ENCODE measurements at places on chromosomes 5 and 9.

DNA sequence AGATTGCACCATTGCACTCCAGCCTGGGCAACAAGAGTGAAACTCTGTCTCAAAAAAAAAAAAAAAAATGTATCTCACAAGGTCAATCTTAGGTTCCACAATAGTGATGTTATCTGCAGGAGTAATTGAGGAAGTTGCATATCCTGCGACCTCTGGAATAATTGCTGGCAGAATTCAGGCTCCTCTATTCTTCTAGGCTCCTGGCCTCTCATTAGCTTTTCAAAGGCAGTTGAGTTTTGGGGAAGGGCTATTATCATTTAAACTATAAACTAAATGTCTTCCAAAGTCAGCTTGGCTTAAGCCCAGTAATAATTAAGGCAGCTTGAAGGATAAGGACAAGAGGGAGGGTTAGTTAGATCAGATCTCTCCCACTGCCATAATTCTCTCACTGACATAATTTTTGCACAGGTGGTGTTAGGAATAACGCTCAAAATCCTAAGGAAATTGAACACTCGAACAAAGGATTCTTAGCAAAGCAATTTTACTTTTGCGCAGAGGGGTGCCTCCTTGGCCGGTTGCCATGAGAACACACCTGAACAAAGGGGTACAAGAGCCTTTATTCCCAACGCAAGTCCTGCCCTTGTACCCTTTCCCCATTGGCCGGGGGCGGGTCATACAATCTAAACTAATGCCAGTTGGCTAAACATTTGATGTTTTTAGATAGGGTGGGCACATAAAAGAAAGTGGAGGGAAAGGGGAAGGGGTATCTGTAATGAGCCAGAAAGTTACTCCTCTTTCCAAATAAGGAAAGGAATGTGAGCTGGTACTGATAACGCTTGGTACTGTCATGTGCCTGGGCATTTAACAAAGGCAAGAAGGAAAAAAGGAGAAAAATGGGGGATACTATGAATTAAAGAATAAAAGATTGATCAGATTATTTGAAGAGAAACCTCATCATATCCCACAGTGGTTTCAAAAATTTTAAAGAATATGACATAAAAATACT is 106.4 kb upstream of the CCNG1 start:
- DNase-seq: no peak

DNA sequence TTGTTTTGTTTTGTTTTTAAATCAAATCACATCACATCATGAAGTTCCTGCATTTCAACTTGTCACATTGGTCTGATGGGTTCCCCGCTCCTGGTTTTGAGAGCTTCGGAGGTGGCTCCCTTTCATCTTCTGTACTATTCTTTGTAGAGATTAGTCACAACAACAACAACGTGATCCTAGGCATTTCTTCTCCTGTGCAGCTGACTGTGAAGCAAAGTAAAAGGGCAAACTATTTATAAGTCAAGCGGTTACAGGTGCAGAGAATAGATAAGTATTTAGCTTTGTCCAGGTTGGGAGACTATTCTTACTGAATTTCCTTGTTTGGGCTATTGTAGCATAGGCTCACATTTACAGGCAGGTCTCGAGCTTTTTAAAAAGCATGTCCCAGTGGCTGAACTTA is 197.7 kb upstream of the CDKN2B start:
- no peak for DNase-seq

- no peak for DNase-seq
Observed at GRCh38 chr5:14739538-14739937, 75.0 kb downstream of the OTULIN start.

GRCh38 chr5:170508036-170508435 is 4.2 kb downstream of the KCNIP1 start:
- DNase-seq: no peak

- DNase-seq: no peak
Observed at GRCh38 chr5:114581136-114581535, 219.3 kb downstream of the KCNN2 start.

- DNase-seq: no peak
Observed at GRCh38 chr5:1746371-1747078, 53.1 kb downstream of the MRPL36 start.

DNA sequence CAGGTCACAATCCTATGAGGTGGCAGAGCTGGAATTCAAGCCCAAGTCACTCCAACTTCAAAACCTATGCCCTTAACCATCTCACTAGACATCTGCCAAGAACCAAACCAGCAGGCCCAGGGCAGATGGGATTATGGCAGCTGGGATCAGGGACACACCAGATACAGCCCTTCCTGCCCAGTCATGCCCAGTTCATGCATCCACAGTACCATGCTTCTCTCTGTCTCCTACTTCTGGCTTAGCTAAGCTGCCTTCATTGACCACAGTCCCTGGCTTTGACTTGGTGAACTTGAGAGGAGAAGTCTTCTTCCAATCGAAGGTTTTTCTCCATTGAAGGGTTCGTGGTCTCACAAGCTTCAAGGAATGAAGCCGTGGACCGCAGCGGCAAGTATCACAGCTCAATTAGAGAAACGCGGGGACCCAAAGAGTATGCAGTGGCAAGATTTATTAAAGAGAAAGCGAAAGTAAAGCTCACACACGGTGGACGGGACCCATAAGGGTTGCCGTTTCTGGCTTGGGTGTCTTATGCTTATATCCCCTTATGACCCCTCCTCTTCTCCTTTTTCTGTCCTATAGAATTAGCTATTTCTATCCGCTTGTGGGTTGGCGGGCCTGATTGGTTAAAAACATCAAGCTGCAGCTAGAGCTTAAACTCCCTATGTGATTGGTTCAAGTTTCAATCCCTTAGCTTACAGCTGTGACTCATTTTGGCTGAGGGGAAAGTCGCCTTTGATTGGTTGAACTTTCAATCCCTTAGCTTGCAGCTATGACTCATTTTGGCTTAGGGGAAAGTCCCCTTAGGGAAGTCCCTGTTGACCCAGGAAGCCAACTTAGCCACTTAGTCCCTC is 101.2 kb downstream of the TRIM36 start:
- DNase-seq: peak; percentile 77

GRCh38 chr5:50995285-50995942 is 329.0 kb downstream of the PARP8 start:
- DNase-seq: no peak

GRCh38 chr5:137399911-137400310 is 99.2 kb downstream of the SPOCK1 start:
- DNase-seq: no peak

DNA sequence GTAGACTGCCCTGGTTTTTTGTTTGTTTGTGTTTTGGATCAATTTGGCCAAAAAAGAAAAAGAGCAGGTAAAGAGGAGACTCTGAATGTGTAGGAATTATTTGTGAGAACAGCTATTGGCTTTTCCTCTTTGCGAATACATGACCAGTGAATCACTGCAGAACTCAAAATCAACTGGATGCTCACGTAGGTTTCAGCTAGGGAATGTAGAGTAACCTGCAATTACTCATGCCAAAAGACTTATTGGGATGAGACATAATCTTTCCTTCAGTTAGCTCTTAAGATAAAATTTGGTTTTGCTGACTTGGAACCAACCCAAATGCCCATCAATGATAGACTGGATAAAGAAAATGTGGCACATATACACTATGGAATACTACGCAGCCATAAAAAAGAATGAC is 348.0 kb downstream of the NPR3 start:
- DNase-seq: no peak

DNA sequence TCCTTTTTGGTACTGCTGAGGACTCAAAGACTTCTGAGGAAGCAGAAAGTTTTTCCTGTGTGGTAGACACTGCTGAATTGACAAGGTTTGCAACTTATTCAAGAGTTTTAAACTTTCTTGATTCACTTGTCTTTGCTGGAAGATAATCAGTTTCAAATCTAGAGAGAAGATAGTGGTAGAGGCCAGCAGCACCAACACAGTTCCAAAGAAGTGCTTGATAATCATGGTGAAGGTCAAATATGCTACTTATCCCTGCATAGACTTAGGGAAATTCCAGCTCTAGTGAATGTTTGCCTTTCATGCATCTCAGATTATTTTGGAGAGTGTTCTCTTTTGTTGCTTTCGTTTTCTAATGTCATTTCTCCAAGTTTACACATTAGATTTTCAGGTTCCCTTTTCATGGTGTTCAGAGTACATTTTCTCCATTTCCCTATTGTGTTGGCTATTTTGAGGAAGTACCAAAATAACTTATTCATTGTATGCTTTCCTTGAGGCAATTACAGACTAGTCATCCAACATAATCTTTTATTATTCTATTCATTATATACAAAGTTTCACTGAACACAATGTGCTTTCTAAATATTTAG is 550 bp downstream of the IFNE start:
- DNase-seq: no peak

DNA sequence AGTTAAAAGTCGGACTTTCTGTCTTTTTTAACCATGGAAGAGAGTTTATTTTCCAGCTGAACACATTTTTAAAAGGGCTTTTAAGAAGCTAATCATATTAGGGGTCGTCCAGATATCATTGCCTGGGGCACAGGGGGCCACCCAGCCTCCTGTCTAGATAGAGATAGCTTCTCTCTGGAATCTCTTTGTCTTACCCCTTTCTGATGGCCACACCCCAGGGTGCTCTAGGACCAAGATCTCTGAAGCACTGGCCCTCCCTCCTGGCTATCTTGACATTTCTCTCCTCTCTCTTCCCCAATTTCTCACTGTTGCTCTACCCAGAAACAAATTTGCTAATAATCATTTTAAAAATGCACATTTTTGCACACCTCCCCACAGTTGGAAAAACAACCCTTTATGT is 204.4 kb downstream of the NXNL2 start:
- no peak for DNase-seq

GRCh38 chr5:168153263-168153875 is 138.1 kb upstream of the WWC1 start:
- DNase-seq: no peak

GRCh38 chr5:60477849-60478248 is 222.1 kb downstream of the DEPDC1B start:
- DNase-seq: no peak

- no peak for DNase-seq
Observed at GRCh38 chr5:108312258-108312657, 69.6 kb downstream of the FBXL17 start.

GRCh38 chr9:37454238-37454637 is 11.0 kb downstream of the ZBTB5 start:
- no peak for DNase-seq

DNA sequence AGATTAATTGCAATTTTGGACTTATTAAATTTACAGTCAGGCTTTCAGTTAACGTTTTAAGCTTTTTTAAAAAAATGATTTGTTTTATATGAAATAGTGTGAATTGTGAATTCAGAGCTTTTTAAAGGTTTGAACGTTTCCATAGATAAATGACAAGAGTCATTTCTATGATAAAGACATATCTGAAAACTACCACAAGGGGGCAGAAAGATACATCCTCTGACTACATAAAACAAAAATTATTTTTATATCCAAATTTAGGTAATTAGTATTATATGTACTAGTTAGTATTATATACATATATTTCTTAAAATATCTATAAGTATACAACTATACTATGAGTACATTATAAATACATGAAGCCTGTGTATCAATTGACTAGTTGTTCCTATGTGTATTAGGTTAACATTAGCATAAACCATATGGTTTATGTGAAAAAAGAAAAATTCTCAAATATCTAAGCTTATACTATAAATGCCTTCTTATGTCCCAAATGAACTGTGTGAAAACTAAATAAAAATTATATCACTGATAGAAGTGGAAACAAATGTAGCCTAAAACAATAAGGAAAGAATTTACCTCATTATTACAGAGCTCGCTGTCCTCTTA is 155.2 kb downstream of the MEF2C start:
- DNase-seq: peak; percentile 18

DNA sequence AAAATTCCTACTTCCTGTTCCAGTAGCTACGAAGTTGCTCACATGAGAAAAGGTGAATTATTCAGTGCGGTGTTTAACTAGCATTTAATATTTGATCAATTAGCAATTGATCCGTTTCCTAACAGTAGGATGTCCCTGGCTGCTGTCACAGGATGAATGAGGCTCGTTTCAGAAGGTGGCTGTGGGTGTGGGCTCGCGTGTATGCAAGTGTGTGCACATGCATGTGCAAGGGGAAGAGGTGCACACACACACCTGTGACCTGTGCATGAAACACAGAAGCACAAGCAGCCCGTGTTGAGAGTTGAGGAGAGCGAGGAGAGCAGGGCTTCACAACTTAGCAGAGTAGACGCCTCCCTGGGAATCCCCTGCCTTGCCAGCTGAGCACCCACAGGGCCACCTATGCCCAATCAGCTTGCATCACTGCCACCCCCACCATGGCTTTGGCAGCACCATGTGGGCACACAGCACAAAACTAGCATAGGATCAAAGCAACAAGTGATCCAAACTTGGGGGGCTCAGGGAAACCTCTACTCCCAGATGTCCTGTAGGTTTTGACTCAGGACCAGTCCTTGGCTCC is 107.2 kb downstream of the C5orf15 start:
- DNase-seq: peak; percentile 12

DNA sequence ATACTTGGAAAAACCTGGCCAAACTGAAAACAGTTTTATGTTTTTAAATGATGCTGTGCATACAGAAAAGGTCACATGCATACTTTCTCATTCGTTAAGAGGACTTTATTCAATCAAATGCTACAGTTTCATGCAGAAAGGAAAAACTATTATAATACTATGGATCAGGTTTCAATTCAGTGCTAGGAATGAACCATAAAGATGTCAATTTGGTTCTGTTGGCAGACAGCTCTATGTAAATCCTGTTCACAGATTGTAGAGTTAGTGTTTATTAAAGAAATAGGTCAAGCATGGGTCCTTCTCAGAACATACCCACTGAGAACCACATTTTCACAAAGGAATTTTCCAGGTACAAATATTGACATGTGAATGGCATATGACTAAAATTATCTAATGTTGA is 57.1 kb downstream of the RETREG1 start:
- no peak for DNase-seq

DNA sequence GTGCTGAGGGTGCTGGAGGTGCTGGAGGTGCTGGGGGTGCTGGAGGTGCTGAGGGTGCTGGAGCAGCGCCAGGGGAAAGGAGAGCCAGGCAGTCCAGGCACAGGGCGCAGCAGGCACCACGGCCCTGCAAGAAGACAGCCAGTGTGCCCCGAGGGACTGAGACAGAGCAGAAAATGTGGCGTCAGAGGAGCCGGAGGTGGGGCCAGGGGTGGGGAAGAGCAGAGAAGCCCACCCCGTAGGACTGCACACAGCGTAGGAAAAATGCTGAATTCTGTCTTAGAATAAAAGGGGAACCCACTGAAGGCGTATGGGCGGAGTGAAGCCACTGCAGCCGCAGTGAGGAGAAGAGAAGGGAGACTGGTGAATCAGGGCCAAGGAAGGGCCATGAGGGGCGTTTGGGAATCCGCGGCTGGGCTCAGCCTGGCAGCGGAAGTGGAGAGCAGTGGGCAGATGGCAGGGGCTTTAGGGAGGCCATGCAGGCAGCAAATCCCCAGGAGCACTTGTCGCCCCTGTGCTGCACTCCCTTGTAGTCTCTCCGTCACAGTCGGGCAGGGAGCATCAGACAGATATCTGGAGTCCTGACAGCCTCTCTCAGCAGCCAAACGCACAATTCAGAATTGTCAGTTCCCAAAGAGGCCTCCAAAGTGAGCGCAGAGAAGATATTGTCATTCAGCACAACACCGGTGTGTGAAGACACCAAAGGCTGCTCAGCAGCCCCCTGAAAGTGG is 35.9 kb upstream of the LECT2 start:
- DNase-seq: no peak

- DNase-seq: no peak
Observed at GRCh38 chr5:77945874-77946273, 169.7 kb upstream of the TBCA start.

- no peak for DNase-seq
Observed at GRCh38 chr5:67896930-67897313, 318.6 kb upstream of the PIK3R1 start.

Data from activated CD4-positive, alpha-beta T cell treated with anti-CD3 and anti-CD28 coated beads, Interleukin-10, Interleukin-2, amounts not matched to agents 100 ng/mL and 50 ng/mL, durations not matched to agents 16 hours and 8 hours (primary cell).